Suprapubic skin (tissue), 4 donors: ENCODE measurements at places on chromosomes 13 and 19.
A peak's percentile ranks its signal among the peaks of the same experiment; 100 is the strongest.

- H3K4me1 ChIP-seq = peaks cover 6% of the 10 kb centered on the region
- H3K36me3 ChIP-seq = no peaks in the 10 kb centered on the region
- H3K4me3 ChIP-seq = no peak overlapping the region
- H3K27me3 ChIP-seq = peaks cover 4% of the 10 kb centered on the region
- no peak for DNase-seq
- no peak overlapping the region for H3K27ac ChIP-seq
Measured at GRCh38 chr13:21739771-21740170, 68.9 kb downstream of the FGF9 start.

DNA sequence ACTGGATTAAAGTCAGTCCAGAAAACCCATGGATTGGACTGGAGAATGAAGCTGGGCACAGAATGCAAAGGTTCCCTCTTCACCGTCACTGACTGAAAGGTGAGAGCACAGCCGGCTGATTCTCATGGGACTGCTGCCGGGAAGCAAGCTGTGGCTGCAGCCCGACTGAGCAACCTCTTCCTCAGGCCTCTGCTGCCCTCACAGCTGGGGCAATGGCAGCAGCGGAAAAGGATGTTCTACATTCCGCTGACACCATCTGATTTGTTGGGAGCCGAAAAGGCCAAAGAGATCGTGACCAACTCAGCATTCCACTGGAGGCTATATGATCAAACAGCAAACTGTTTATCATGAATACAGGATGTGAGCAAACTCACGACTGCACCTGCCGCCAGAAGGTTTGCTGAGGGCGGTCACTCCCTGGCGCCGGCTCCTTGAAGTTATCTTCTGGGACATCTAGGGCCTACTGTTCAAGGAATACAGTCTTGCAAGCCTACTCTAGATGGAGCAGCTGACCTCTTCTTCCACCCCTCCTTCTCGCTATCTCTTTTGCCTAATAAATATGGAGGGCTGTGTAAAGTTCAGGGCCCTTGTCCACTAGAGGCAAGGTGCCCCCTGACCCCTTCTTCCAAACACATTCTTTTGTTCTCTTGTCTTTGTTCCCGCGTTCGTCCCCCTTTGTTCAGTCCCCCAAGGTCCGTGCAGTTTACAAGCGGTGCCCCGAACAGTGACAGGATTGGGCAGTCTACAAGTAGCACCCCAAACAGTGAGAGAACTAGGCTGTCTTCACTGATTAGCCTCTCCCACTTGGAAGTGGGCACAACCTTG is 19.6 kb upstream of the SIGLEC6 start:
- no peak overlapping the region for H3K27ac ChIP-seq
- H3K27me3 ChIP-seq = peaks cover 31% of the 10 kb centered on the region
- DNase-seq = no peak
- no peaks in the 10 kb centered on the region for H3K4me1 ChIP-seq

DNA sequence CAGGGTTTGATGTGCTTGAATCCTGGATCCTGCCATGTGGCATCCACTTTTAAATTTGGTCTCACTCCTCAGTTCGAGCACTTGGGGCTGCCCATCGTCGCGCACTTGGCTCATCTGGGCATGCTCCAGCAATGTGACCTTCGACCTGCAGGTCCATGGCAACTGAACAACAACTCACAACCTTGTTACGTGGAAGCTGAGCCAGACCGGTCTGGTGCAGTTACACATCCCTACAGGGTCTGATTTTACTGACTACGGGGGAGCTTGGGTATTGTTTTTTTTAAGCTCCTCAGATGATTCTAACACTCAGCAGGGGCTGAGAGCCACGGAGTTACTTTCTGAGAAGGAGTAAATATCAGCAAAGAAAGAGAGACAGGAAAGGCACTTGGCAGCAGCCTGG is 769.6 kb downstream of the UQCRFS1 start:
- H3K27ac ChIP-seq = no peak overlapping the region
- no peaks in the 10 kb centered on the region for H3K36me3 ChIP-seq
- H3K4me3 ChIP-seq = no peak overlapping the region
- no peaks in the 10 kb centered on the region for H3K27me3 ChIP-seq

GRCh38 chr19:7104747-7105447 is 35.4 kb downstream of the ZNF557 start:
- DNase-seq = no peak
- H3K27ac ChIP-seq = no peak overlapping the region
- H3K36me3 ChIP-seq = no peaks in the 10 kb centered on the region

- no peak overlapping the region for H3K27ac ChIP-seq
- no peaks in the 10 kb centered on the region for H3K27me3 ChIP-seq
- no peaks in the 10 kb centered on the region for H3K36me3 ChIP-seq
Measured at GRCh38 chr13:33307843-33308242, 22.3 kb upstream of the STARD13 start.

GRCh38 chr19:35083691-35084508 is 31.7 kb upstream of the FXYD3 start:
- no peak for DNase-seq
- H3K36me3 ChIP-seq = no peaks in the 10 kb centered on the region
- no peak overlapping the region for H3K27ac ChIP-seq

GRCh38 chr13:45796426-45797235 is 54.9 kb downstream of the SIAH3 start:
- no peaks in the 10 kb centered on the region for H3K4me1 ChIP-seq
- peak; percentile 20 for DNase-seq
- H3K4me3 ChIP-seq = no peak overlapping the region
- H3K27me3 ChIP-seq = no peaks in the 10 kb centered on the region
- no peaks in the 10 kb centered on the region for H3K36me3 ChIP-seq
